ENCODE measurements at places on chromosomes 6 and 20. TPM values are rescaled to one million over a fixed set of nuclear protein-coding genes. Genes with fewer than 3 reads are reported as not detected.

The SLC13A3 gene
- total RNA-seq, result not detected

- ATAC-seq, result no peak
Measured at GRCh38 chr6:72817208-72817607, 195.3 kb downstream of the KCNQ5 start.

DNA sequence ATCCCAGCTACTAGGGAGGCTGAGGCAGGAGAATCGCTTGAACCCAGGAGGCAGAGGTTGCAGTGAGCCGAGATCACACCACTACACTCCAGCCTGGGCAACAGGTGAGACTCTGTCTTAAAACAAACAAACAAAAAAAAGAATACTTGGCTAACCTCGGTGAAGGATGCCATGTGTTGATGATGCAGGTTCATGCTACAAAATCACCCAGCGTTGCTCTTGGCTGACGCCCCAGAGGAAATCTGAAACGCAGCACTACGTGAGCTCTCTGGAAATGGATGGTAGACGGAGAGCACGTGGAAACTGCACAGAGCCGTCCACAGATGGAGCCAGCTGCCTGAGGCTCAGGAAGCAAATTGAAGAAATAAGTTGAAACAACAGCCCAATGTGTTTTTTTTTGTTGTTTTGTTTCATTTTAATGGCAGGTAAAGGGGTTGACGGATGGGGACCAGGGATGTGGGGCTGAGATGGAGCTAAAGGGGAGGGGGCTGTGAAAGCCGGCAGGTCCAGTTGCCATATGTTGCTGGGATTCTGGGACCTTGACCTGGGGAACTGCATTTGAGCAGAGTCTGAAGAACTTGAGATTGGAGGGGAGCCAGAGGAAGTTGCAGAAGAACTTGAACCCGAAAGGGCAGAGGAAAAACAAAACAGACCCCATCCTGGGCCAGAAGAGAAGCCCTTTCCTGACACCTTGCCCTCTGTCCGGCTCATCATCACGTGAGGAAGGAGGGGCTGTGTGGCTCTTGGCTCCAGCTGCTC lies 12.8 kb upstream of the MANBAL start:
- ATAC-seq, result peak; percentile 29

The NR2E1 gene
- total RNA-seq, result not detected

DNA sequence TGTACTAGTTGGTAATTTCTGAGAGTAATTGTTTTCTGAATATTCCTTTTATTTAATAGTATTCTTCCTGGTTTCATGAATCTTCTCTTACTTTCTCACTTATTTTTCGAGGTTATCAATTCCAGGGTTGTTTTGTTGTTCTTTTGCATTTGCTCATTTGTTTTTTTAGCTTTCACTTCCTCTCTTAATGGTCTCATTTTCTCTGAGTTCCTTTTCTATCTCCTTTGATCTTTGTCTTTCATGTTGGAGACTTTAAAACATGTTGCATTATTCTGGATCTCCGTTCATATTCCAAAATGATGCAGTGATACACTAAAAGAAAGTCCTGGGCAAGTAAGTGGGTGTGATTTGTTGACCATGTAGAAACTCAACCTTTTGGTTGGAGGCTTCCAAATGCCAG lies 345.3 kb upstream of the SLC35B3 start:
- ATAC-seq, result no peak

The KAT14 gene
- total RNA-seq, result 11.6 TPM

The HAO1 gene
- total RNA-seq, result not detected

DNA sequence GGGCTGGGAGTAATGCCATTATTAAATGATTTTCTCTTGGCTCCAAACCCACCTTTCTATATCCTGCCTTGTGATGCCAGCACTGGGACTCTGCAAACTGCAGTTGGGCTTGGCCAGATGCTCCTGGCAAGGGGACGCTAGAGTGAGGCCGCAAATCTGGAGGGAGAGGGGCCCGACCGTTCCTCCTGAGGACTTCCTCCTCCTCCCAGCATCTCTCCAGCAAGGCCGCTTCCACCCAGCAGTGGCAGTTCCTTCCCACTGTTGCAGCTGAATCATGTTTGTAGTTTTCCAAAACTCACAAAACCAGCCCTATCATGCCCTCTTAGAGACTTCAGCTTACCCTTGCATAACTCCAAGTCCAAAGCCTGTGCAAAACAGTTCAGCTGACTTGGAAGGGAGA lies 244.4 kb downstream of the FOXA2 start:
- ATAC-seq, result no peak

DNA sequence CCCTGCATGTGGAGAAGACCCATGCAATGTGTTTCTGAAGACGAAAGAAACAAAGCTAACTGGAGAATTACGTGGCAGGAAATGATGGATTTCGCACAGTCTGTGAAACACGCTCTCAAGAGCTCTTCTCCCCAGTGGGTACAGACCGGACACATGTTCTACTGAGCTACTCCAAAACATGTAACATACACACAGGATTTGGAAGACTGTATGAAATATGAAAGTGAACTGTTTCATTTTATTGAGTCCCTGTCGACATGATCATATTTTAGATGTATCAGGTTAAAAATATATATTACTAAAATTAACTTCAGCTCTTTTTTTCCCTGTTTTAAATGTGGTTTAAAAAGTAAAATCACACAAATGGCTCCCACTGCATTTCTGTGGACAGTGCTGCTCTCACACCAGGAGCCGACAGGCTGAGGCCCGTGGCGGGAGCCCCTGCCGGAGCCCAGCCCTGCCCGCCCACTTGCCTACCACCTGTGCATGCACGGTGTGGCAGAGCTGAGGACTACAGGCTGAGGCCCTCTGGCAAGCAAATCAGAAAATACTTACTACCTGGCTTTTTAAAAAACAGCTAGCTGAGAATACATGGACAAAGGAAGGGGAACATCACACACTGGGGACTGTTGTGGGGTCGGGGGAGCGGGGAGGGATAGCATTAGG lies 58.9 kb upstream of the NXT1 start:
- ATAC-seq, result no peak
